Dermis microvascular lymphatic vessel endothelial cell (primary cell): ENCODE measurements at places on chromosomes 11 and 22.

- DNase-seq, result no peak
These were observed 24.1 kb upstream of the POU2AF1 start for GRCh38 chr11:111403051-111403726.

DNA sequence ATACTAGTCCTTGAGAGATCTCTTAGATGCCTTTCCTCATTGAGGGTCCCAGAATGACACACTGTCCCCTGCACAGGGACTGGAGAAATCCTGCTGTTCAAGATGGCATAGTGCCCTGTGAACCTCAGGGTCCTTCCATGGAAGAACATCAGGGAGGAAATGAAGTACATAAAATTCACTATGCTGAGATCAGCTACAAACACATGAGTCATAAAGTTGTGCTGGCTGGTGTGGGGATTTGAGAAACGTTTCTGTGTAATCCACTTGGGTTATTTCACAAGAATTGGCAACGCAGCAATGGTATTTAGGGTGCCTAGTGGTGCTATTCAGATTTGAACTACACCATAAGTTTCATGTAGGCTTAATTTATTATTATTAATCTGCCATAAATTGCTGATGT, 174.4 kb downstream of the MAML2 start:
- peak; percentile 72 for DNase-seq

DNA sequence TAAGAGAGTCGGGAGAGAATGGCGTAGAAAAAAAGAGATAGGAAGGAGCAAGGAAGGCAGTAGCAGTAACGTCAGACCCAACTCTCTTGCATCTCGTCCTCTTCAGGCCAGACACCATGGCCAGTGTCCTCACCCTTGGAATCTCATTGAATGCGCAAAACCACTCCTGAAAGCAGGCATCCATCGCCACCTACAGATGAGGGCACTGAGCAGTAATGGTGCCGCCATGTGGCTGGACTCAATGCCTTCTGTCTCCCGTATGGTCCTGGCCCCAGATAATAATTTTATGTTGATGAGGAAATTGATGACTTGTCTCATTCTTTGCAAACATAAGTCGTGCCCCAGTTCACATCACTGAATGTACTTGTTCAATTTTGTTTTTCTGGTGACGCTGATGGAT, 17.8 kb upstream of the ALX4 start:
- DNase-seq, result peak; percentile 29

DNA sequence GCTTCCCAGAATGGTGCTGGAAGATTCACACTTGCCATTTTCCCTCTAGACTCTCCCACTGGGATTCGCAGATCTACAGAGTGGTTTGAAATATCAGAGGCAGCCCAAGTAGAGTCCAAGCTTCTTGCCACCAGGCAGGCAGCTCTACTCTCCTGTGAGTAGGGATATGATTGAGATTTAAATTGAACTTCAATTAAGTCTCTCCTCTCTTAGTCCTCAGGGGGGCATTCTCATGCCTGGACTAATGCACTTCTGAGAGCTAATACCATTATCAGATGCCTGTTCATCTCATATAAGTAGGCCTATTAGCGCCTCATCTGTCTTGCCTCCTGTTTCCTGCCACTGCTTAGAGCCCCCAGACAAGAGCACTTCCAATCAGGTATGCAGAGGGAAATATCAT, 25.5 kb upstream of the AMPD3 start:
- DNase-seq, result no peak

GRCh38 chr11:57255618-57256017, 18.6 kb upstream of the APLNR start:
- DNase-seq, result no peak

- DNase-seq, result no peak
These were observed 2.9 kb upstream of the MTA2 start for GRCh38 chr11:62604460-62605120.

DNA sequence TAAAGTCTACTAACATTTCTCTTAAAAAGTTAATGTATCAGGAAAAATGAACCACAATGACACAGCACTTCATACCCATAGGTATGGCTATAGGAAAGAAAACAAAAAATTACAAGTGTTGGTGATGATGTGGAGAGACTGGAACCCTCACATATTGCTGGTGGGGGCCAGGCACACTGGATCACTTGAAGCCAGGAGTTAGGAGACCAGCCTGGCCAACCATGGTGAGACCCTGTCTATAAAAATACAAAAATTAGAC, 26.7 kb downstream of the TCF20 start:
- no peak for DNase-seq

DNA sequence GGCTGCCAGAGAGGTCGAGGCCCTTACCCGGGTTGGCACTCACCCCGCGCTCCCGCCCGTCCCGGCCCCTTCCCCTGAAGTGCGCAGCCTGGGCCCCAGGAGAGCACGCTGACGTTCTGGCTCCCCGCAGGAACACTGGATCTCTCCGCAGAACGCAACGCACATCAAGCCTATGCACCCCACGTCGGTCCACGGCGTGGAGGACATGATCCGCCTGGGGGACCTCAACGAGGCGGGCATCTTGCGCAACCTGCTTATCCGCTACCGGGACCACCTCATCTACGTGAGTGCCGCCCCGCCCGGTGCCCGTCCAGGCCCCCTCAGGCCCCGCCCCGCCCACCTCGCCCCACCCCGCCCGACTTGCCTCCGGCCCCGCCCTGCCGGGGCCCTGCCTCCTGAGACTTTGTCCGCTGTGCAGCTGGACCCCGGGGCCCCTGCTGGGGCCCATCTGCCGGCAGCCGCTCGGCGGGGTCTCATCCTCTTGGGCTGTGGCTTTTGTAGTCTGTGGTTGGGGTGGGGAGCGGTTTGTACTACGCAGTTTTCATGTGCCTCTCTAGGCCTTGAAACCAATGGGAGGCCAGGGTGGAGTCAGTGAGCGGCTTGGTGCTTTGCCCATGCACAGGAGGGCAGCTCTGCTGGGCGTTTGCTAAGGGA, 19.7 kb downstream of the MYO7A start:
- no peak for DNase-seq

- DNase-seq, result no peak
These were observed 72.7 kb downstream of the BRD1 start for GRCh38 chr22:49754696-49755630.

DNA sequence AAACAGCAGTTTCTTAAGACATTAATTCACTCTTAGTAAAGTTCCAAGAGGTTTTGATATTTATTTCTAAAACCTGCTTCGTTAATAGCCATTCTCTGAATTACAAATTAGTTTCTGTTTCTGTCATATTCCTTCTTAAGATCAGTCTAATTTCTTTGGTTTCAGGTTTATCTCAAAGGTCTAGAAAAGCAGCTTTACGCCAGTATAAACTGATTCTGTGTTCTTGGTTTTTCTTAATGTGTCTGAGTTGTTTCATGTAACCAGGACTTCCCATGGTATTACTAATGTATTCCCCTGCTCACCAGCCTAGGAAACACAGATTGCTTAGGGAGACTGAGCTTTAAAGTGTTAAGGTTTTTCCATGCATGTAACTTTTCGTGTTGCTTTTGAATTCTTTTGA, 6.8 kb upstream of the ACY3 start:
- DNase-seq, result no peak

DNA sequence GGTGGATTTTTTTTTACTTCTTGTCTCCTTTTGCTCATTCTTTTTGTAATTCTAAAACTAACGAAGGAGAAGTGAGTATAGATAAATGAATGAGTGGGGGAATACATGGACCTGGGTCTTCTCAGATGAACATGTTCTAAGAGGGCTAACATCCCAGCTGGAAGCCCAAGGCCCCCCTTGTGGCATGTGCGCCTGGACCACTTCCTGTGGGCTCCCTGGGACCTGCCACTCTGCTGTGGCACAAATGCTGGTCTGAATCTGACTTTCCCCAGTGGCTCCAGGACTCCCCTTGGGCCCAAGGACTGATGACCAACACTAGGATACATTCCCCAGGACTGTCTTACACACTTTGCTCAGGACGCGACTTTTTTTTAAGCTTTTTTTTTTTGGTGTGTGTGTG, 32.7 kb upstream of the ALX4 start:
- no peak for DNase-seq

- peak; percentile 96 for DNase-seq
These were observed 940 bp upstream of the C11orf91 start for GRCh38 chr11:33701302-33702230.

DNA sequence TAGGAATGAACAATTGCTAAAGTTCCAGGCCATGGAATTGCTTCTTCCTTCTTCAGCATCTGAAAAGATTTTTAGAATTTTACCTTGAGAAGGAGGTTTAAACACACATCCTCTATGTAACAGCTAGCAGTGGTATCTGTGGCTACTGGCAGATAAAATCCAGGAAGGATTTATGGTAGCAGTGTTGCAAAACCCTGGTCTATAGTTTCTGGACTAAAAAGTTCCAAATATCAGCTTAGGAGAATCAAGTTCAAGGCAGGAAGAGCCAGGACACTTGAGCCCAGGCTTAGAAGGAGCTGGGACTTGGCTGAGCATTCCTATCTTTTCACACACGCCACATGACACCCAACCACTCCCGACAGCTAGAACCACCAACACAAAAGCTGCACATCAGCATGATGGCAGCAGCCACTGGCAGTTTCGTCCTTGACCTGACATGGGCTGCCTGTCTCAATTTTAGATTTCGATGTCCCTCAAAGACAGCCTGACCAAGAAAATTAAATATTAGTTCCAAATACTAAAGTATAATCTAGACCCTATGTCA, 14.1 kb downstream of the LARGE2 start:
- DNase-seq, result no peak

DNA sequence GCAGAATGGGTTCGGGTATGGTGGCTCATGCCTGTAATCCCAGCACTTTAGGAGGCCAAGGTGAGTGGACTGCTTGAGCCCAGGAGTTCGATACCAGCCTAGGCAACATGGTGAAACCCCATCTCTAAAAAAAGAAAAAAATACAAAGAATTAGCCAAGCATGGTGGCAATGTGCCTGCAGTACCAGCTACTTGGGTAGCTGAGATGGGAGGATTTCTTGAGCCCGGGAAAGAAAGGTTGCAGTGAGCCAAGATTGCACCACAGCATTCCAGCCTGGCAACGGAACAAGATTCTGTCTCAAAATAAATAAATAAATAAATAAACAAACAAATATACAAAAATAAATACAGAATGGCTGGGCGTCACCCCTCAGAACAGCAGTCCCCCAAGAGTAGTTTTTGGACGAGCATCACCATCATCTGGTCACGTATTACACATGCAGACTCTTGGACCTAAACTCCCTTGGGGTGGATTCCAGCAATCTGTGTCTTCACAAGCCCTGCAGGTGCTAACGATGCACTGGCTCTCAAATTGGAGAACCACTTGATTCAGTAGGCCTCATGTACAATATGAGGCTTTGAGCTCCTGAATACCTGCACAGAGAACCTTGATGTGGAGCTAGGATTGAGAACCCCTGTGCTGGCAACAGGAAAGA, 33.5 kb downstream of the CLMP start:
- DNase-seq, result no peak

- DNase-seq, result no peak
These were observed 76.0 kb downstream of the TRIM29 start for GRCh38 chr11:120061761-120062560.

GRCh38 chr22:30105483-30105882, 25.2 kb downstream of the HORMAD2 start:
- no peak for DNase-seq

DNA sequence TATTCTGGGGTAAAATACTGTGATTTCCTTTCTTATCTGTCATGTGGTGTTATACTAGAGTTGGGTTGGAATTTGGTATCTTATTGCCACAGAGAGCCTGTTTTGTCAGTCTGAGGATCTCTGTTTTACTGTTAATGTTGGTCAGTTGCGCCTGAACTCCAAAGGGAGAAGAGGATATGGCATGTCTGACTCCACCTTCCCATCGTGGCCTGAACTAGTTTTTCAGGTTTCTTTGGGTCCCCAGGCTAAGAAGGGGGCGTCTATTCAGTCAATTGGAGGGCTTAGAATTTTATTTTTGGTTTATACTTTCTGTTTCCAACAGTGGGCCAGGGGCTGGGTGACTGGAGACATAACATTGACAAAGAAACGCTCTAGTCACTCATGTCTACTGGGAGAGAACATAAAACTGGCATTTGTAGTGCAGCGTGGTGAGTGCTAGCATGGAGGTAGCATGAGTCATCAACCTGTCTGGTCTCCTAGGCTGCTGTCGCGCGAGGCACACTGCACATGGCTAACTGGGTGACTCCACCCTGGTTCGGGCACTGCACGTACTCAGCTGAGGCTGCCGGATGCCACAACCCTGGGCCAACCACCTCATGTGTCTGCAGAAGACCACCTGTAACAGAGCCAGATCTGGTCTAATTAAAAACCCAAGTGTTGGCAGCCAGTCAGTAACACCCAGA, 120.1 kb upstream of the OR9Q1 start:
- DNase-seq, result no peak

- DNase-seq, result peak; percentile 16
These were observed 117.3 kb upstream of the TEAD1 start for GRCh38 chr11:12556788-12557384.

DNA sequence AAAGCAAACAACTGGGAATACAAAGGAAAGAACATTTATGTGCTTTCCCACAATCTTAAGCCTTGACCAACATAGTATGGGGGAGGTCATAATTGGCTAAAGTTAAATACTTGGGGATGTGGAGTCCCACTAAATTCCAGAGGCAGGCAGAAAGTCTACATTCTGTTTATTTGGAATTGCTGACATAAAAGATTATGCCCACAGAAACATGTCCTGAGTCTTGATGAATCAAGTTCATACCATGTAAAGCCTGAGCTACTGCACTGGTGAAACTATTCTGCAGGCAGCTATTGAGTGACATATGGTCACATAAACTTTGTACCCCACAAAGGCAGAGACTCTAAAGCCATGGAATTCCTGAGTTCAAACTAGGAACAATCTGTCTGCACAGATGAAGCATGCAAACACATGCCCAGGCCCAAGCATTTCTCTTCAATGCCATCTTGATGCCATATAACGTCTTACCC, 69.9 kb upstream of the CHRM4 start:
- peak; percentile 40 for DNase-seq

DNA sequence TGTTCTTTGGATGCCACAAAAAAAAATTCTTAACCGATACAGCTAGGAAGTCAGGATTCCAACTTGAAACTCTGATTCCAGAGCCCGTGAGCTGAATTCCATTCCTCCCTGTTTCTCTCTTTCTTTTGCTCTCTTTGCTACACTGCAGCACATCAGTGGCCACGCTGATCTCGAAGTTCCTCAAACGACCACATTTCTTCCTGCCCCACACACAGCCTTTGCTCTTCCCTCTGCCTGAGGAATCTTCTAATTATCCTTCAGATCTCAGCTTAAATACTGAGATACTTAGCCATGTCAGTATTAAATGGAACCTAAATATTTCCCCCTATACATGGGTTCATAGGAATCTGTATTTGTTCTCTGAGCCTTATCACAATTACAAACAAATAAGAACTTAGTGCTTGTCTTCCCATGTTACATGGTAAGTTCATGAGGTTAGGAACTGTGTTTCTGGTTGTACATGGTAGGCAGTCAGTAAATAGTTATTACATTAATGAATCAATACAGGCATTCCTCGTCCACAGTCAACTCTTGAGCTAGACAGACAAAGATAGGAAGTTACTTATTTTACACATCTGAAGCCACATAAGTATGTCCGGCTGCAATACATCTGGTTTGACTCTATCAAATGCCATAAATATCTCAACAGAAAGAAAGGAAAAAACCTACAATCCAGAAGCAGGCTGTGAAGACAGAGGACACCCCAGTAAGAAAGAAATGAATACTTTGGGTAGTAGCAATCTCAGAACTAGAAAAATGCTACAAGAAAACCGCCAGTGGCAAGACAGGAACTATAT, 86.6 kb downstream of the MAML2 start:
- no peak for DNase-seq
